Activated T-helper 1 cell treated with anti-CD3 and anti-CD28 coated beads, Interleukin-2, amount 50 U/mL, for 16 hours (primary cell): ENCODE measurements at places on chromosomes 11 and 22.

- no peak for DNase-seq
Measured at GRCh38 chr22:22924369-22925145, 36.9 kb downstream of the IGLL5 start.

DNA sequence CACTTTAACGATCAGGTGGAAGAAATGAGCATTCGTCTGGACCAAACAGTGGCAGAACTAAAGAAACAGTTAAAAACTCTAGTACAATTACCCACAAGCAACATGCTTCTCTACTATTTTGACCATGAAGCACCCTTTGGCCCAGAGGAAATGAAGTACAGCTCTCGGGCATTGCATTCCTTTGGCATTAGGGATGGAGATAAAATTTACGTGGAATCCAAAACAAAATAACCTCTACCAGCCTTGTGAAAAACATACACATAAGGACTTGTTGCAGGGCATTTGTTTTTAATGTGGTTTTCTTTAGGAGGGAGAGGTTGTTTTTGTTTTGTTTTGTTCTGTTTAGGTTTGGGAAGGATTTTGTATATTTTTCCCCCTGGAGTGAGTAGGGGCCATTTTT is 14.2 kb upstream of the TECTA start:
- no peak for DNase-seq

DNA sequence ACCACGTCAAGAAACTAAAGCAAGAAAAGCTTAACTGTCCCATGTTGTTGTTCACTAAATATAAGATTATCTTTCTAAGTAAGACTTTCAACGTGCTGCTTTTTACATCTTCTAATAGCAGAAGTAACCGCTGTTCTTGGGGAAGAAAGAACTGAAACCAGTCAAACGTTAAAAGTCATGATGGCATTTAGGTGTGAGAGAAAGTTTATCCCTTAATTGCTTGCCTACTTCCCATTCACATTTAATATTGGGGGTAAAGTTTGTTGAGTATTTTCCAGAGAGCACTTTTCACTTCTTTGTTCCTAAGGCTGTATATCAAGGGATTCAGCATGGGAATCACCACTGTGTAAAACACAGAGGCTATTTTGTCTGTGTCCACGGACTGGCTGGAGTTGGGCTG is 970 bp downstream of the OR5B21 start:
- DNase-seq, result no peak

- DNase-seq, result no peak
Measured at GRCh38 chr11:102121329-102121728, 11.1 kb downstream of the YAP1 start.

GRCh38 chr11:69613594-69613993 is 27.4 kb upstream of the CCND1 start:
- no peak for DNase-seq

- no peak for DNase-seq
Measured at GRCh38 chr22:42533638-42533977, 14.0 kb upstream of the RRP7A start.

GRCh38 chr11:72996959-72997358 is 145.2 kb downstream of the FCHSD2 start:
- no peak for DNase-seq

GRCh38 chr22:17580441-17581031 is 17.2 kb downstream of the SLC25A18 start:
- no peak for DNase-seq

- DNase-seq, result no peak
Measured at GRCh38 chr11:1779806-1780699, 16.3 kb upstream of the CTSD start.

GRCh38 chr22:44621401-44622146 is 80.4 kb upstream of the PRR5 start:
- DNase-seq, result no peak

DNA sequence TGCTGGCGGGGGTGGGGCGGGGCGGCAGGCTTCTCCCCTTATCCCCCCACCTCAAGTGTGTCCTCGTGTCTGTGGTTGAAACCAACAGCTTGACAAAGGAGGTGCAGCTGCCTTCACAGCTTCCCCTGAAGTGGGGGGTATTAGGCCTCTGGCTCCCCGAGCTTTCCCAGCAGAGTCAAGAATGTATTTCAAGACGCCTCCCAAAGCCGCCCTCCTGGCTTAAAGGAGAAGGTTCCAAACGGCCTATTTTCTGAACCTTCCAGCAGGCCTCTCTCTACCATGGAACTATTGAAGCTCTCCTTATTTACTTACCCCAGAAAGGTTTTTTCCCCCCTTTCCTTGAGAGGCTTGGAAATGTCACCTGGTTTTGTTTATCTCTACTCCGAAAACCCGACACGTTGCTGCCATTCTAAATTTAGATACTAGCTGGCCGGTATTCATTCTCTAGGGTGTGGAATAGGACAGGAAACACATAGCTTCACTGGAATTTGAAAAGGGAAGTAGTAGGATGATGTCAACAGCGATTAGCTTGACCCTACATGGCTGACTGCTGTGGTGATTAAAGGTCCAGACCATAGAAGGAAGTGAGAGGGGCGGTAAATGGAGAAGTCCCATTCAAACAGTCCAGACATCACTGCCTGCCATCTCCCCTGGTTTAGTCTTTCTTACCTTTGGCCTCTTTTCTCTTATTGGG is 671 bp upstream of the PICALM start:
- DNase-seq, result no peak

DNA sequence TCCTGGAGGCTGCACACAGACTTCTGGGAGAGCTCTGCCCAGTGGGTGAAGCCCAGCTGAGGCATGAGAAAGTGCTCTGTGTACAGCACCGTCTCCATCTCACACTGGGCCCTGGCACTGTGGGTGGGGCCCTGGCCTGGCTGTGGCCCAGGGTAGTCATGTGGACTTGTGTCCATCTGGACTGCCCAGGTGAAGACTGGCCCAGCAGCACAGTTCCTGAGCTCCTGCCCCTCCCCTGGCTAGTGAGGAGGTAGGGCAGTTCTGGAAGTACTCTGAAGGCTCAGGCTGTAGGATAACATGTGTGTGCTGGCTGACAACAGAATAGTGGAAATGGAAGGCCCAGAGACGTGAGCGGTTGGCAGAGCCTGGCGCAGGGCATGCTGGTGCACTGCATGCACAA is 35.4 kb downstream of the RSPH14 start:
- DNase-seq, result no peak

GRCh38 chr22:37661160-37661924 is 2.8 kb downstream of the PDXP start:
- DNase-seq, result no peak

- DNase-seq, result no peak
Measured at GRCh38 chr11:31617246-31617645, 107.7 kb downstream of the ELP4 start.

GRCh38 chr22:28947125-28947524 is 63.8 kb downstream of the ZNRF3 start:
- DNase-seq, result no peak

DNA sequence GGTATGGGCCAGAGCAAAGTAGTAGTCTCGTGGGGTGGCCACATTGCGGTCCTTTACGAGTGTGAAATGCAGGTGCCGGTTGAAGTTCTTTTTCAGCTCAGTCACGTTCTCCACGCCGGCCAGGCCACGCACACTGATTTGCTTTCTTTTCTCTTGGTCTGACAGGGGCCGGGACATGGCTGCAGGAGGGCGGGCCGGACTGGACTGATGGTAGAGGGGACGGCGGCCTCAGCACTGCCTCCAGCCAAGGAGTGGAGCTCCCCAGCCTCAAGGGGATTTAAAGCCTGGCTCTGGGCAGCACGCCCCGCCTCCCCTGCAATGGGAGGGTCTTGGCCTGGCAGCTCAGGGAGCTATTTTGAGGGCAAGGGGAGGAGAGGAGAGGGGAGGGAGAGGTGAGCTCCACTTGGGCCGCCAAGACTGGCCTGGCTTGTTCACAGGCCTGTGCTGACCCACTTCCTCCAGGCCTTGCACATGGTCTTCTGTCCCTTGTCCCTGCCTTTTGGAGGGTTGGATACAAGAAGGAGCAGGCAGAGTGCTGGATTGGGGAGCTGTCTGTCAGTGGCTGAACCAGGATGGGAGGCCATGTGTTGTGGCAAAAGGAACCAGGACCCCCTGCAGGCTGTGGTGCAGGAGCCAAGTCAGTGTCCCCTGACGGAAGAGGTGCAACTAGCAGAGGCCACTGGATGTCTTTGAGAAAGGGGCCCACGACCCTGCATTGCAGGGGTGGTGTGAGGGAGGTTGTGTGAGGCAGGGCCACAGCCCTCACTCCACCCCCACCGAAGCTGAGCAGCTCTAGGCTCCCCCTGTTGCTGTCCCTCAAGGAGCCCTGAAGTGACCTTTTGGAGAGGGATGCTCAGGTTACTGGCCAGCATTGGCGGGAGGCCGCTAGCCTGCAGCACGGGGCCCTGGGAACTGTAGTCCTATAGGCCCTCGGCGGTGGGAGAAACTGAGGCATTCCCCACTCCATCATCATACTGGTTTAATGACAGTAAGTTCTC is at the start of gene PYGM:
PYGM (minus strand) TSS at position 253 of the 998 bp plus-strand sequence; CDS start at position 177, 76 bp downstream.
- DNase-seq, result no peak

GRCh38 chr11:121657146-121657545 is 204.4 kb upstream of the SORL1-AS1 start:
- DNase-seq, result no peak

- DNase-seq, result no peak
Measured at GRCh38 chr11:127789927-127790326, 789.4 kb upstream of the KIRREL3 start.

DNA sequence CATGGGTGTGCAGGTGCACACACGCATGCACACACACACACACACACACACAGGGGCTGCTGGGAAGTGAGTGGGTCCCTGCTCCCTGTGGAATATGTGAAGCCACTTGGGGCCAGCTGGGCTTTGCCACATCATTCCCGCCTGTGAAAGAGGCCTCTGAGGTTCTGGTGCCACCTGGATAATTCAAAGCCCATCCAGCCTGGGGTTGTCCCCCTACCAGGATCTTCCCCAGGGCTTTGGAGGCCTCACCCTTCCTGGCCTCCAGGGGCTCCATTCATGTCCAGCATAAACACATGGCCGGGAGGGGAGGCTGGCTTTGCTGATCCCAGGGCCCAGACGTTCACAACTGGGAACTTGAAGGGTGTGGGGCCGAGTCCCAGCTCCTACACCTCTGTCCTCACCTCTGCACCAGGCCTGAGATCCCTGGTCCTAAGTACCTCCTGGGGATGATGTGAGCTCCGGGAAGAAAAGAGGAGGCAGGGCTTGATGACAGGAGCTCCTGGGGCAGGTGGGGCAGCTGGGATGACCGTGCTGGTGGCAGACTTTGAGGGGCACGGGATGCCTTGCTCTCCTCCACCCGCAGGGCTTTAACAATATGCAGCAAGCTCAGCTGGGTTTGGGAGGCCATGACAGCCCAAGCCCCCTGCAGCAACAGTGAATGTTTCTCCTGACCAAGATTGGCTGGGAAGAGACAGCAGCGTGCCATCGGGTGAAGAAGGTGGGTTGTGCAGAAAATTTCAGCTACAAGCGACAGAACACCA is 14.2 kb downstream of the LINC01488 start:
- no peak for DNase-seq

DNA sequence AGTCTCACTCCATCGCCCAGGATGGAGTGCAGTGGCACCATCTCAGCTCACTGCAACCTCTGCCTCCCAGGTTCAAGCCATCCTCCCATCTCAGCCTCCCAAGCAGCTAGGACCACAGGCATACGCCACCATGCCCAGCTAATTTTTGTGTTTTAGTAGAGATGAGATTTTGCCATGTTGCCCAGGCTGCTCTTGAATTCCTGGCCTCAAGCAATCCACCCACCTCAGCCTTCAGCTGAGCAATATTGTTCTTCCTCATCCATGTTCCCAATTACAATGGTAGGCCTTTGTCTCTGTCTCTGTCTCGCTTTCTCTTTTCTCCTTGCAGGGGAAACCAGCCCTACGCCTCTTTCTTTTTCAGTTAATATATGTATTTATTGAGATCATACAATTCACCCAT is 10.3 kb downstream of the HSPA8 start:
- no peak for DNase-seq

DNA sequence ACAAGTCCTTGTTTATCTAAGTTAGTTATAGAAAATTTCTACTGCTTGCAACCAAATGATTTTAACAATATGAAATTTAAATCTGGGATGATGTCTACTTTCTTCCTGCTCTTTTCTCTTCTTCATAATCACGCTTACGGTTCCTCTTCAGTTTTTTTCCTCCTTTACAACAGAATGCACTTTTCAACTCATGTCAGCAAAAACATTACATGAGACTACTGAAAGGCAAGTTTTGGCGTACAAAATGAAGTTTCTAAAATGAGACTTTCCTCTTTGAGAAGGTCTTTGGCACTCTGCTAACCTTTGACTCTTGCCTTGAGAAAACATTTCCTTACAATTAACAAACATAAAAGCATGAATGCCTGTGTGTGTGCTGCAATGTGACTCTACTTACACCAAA is 23.3 kb downstream of the TMEM123 start:
- DNase-seq, result no peak

- DNase-seq, result no peak
Measured at GRCh38 chr22:32204040-32204855, 625 bp downstream of the RFPL2 start.

- DNase-seq, result no peak
Measured at GRCh38 chr11:111357150-111358037, 21.7 kb downstream of the POU2AF1 start.

GRCh38 chr11:108369064-108369463 is 98.3 kb downstream of the C11orf65 start:
- DNase-seq, result no peak

- no peak for DNase-seq
Measured at GRCh38 chr11:34345991-34346480, 11.8 kb downstream of the ABTB2 start.

DNA sequence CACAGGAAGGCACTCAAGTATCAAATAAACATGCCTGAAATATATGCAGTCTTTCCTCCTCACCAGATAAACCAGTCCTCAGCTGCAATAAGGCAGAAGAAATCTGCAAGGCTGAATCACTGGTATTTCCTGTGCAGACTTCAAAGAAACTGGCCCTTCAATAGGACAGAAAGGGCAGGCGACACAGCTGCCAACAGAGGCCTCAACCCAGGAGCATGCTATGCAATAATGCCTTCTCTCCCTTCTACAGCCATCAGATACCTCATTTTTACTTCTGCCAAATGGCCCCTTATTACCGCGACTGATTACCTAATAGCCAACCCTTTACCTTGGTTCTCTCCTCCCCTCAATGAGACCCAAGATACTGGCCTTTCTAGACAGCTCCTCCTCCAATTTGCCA is 8.0 kb downstream of the NUMA1 start:
- no peak for DNase-seq

DNA sequence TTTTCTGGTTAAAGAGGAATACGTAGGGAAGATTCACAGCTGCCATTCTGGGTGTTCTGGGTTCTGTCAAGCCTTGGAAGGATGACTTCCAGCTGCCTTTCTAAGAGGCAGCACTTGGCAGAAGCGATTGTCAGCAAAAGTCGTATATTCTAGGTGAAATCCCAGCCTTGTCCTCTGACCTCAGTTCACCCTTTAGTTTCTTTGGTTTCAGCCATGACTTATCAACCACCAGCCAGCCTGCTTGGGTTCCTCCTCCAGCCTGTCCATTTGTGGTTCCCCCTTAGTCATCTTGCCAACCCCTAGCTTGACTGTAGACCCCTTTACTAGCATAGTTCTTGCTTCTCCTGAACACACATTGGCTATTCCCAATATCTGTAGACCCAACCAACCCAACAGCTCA is 102.3 kb upstream of the CD44 start:
- no peak for DNase-seq

GRCh38 chr11:34037016-34037415 is 14.5 kb upstream of the CAPRIN1 start:
- no peak for DNase-seq
